ENCODE measurements at places on chromosomes 4 and X.
A peak's percentile ranks its signal among the peaks of the same experiment; 100 is the strongest.

GRCh38 chr4:917466-917865, 14.7 kb downstream of the GAK start:
- no peak for DNase-seq

GRCh38 chrX:10677490-10677889, 57.1 kb upstream of the MID1 start:
- DNase-seq: peak; percentile 35

- DNase-seq: no peak
Observed at GRCh38 chrX:116241001-116241400, 70.5 kb downstream of the AGTR2 start.

GRCh38 chr4:27189683-27190082, 329.0 kb downstream of the STIM2 start:
- DNase-seq: no peak

GRCh38 chr4:165440415-165441158, 61.8 kb downstream of the CPE start:
- DNase-seq: peak; percentile 79

DNA sequence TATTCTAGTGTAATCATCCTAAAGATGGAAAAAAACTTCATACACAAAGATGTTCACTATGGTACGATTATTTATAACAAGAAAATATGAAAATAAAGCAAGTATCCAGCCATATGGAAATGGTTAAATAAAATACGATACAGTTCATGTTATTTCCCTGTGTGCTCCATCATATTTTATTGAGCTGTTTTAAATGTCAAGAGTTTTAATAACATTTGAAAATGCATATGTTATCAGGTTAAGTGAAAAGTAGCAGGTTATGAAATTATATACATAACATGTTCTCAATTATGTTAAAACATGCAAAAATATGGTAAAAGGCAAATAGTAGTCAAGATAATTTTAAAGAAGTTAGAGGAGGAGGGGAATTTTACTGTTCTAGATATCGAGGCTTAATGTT, 192.0 kb downstream of the HNRNPD start:
- no peak for DNase-seq

GRCh38 chr4:165600959-165601683, 222.3 kb downstream of the CPE start:
- DNase-seq: no peak

DNA sequence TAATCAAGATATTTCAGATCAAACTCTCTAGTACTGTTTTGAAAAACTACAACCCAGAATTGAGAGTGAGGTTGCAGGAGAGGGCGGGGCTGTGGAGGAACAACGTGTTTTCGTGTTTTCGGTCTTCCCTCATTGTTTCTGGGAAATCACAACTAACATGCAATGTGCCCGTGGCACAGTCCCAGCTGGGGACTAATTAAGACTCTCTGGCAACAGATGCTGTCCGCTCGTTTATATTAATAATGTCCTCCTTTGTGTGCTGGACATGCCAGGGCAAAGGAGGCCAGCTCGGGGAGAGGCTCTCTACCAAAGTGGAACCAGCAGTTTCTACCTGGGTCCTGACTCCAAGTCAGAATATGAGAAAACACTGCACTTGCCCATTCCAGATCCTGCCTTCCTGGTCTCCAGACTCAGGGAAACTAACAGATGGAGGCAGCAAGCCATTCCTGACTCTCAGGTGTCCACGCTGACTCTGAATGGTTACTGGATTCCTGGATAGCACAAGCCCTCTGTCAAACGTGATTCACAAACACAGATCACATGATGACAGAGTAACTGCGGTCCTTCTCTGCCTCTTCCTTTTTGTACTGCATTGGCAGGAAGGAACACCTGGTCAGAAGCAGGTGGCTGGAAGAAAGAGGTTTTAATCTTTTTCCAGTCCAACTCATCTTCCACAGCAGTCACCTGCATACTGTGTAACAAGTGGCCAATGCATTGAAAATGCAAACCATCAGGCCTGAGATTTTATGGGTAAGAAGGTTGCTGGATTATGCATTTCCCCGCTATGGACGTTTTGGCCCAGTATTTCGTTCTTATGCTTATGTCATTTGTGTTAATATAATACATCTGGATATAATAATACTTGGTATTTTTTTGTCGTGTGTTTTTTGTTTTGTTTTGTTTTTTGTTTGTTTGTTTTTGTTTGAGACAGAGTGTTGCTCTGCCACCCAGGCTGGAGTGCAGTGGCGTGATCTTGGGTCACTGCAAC, 65.0 kb downstream of the COQ2 start:
- no peak for DNase-seq

Measured in fibroblast of skin of abdomen (primary cell).